LHCN-M2 (cell line): ENCODE measurements at places on chromosomes 12 and 14. TPM values are rescaled to one million over a fixed set of nuclear protein-coding genes. Genes with fewer than 3 reads are reported as not detected.

Gene SALL2
- 3.5 and 7.1 TPM in 2 replicates for total RNA-seq

Gene TPH2
- not detected in 2 replicates for total RNA-seq

Gene BDKRB1
- total RNA-seq = 0.98 and 4.2 TPM in 2 replicates

Gene NUMB
- 25.2 and 33.3 TPM in 2 replicates for total RNA-seq

DNA sequence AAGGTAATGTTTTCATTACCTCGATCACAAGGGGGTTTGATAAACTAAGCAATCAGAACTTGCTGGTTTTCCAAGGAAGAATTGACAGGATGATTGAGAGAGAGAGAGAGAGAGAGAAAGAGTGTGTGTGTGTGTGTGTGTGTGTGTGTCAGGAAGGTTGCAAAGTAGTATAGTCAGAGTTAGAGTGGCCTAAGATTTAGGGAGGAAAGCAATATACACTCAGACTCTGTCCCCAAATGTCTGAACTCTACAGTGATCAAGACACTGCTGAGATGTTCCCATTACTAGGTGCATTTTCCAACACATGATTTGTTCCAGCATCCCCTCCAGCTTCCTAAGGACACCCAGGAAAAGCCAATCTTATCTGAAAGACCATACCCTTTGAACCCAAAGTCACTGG lies 1074.1 kb downstream of the BCL11B start:
- DNase-seq = no peak

- no peak for DNase-seq
Observed at GRCh38 chr14:22380571-22381407, 208.2 kb downstream of the DAD1 start.

DNA sequence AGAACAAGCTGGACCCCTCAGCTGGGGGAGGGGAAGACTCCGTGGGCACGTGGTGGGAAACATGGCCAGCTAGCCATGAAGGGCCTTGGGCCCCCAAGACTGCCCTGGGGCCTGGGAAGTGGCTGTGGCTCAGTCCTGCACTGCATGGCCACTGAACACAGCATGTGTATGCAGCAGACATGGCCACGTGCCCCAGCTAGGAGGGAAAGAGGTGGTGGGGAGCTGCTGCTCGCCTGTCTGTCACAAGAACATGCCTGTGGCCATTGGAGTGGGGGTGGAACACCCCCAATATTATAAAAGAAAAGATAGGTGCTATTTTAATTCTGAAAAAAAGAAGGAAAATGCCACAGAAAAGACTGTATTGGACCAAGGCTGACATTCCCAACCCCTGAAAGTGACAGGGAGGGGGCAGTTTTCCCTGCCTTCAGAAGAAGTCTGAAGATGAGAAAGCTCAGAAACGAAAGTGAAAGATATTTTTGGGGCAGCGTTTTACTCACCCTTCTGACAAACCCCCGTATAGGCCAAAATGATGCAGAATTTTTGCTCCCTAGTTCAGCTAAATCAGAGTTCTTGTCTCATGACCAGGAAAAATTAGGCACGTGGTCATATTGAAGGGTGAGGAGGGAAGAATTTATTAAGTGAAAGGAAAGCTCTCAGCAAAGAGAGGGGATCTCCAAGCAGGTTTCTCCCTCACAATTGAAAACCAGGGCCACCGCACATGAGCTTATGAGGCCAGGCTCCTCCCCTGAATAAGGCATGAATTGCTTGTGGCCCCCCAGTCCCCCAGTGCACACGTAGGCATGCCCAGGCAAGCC lies 35.2 kb upstream of the PCNX1 start:
- DNase-seq = no peak

DNA sequence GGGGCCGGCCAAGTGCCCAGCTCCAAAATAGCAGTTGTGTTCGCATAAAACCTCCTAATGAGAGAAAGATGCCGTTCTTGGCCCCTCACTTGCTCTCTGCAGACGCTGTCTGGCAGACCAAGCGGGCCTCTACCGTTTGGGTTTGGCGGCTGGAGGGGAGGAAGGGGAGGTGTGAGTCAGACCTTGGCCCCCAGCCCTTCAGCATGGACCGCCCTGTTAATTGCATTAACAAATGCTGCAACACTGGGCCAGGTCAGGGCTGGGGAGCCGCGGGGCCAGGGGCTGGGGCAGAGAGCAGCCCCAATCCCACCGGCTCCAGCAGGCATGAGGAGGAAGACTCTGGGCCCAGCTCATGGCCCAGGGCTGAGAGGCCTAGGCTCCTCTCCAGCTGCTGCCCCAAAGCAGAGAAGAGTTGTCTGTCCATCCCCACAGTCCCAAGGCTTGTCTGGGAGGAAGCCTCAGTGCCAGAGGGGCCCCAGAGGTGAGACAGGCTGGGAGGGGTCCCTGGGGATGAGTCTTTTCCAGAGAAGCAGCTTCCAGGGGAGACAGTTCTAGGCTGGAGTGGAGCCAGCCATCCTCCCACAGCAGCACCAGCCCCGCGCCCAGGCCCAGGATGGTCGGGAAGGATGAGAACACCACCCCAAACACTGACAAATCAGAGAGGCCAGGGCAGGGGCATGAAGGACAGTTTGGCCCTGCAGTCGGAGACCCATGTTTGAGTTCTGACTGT lies 16.9 kb downstream of the LTBP2 start:
- DNase-seq = no peak
